ENCODE measurements at places on chromosomes 6 and 20. TPM values are rescaled to one million over a fixed set of nuclear protein-coding genes. Genes with fewer than 3 reads are reported as not detected.
A peak's percentile ranks its signal among the peaks of the same experiment; 100 is the strongest.

DNA sequence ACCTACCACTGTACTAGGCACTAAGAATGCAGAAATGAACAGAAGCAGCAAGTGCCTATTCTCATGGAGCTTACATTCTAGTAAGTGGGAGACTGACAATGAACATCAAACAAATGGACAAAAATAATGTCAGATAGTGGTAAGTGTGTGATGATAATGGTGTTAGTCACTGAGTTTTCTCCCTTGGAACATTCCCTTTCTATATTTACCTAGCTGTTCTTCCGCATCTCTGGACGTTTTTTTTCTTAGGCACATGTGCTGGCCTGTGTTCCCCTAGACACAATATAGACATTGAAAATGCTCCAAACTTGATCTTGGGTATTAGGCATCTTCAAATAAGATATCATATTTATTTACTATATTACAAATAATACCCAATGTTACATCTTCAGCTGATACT is 218.1 kb upstream of the GJE1 start:
- no peak for DNase-seq
- H3K4me1 ChIP-seq = no peaks in the 10 kb centered on the region
- no peak overlapping the region for H3K4me3 ChIP-seq
- no peaks in the 10 kb centered on the region for H3K36me3 ChIP-seq
- no peak overlapping the region for H3K27ac ChIP-seq

GRCh38 chr6:159059141-159059540 is 14.3 kb upstream of the TAGAP start:
- H3K36me3 ChIP-seq = no peaks in the 10 kb centered on the region
- peaks cover 21% of the 10 kb centered on the region for H3K4me1 ChIP-seq
- no peak overlapping the region for H3K27ac ChIP-seq
- H3K27me3 ChIP-seq = no peaks in the 10 kb centered on the region

- no peaks in the 10 kb centered on the region for H3K27me3 ChIP-seq
- no peak overlapping the region for H3K27ac ChIP-seq
- no peaks in the 10 kb centered on the region for H3K36me3 ChIP-seq
- DNase-seq = no peak
Observed at GRCh38 chr6:39263303-39264037, 34.2 kb upstream of the KCNK5 start.

DNA sequence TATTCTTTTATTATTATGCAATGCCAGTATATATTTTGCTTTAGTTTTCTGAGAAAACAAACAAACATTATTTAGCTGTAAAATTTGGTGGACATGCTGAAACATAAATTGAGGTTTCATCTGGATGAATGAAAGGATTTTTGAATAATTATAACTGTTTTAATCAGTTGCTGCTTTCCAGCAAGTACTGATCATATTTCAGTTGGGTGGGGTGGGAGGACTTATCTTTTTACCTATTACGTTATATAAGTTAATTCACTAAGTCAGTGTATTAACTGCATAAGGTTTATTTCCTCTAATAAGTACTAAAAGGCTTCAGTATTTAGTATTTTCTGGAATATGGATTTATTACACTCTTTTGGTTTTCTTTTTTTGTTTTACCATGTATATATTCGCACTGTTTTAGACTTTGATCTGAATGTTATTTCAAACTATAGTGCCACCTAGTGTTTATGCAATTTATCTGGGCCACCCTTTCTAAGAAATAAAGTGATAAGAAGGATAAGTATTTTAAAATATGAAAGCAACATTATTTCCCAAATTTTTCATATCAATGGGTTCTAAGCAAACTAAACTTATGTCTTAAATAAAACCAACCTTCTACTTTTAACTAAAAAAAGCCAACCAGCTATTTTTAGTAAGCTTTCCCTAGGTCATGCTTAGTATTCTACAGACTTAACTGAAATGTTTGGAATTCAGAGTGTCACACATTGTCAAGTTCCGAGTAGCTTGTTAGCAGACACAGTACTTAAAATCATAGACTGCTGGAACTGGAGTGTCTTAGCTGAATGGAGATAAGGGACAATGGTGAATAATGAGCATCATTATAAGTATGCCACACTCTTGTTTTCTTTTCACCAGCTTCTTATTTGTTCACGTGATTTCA is 105.4 kb upstream of the MCHR2 start:
- H3K27ac ChIP-seq = no peak overlapping the region
- peaks cover 4% of the 10 kb centered on the region for H3K27me3 ChIP-seq
- no peak for DNase-seq
- H3K4me3 ChIP-seq = no peak overlapping the region

GRCh38 chr20:10603971-10604864 is 69.6 kb downstream of the JAG1 start:
- no peaks in the 10 kb centered on the region for H3K4me1 ChIP-seq
- no peaks in the 10 kb centered on the region for H3K36me3 ChIP-seq
- no peaks in the 10 kb centered on the region for H3K27me3 ChIP-seq
- peak; percentile 20 for DNase-seq

- H3K27me3 ChIP-seq = no peaks in the 10 kb centered on the region
- H3K4me1 ChIP-seq = no peaks in the 10 kb centered on the region
Observed at GRCh38 chr20:3603108-3603507, 60.1 kb downstream of the GFRA4 start.

DNA sequence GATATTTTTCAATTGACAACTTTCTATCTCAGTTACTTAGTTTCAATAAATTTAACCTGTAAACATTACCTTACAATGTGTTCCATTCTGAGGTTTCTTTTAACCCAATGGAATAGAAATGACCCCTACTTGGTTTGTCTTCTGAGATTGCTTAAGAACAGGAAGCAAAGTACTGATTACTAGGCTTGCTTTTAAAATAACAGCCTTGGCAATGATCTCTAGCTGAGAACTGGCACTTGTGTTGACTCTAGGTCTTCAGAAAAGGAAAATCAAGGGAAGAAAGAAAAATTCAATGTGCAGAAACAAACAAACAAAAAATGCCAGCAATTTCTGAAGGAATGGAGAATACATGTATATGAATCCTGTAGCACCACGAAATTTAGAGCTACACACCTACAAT is 66.1 kb downstream of the SYNE1 start:
- H3K27me3 ChIP-seq = no peaks in the 10 kb centered on the region
- no peak overlapping the region for H3K27ac ChIP-seq
- no peak for DNase-seq
- H3K4me1 ChIP-seq = no peaks in the 10 kb centered on the region
- H3K4me3 ChIP-seq = no peak overlapping the region

- no peak for DNase-seq
- H3K27ac ChIP-seq = no peak overlapping the region
- no peaks in the 10 kb centered on the region for H3K36me3 ChIP-seq
Observed at GRCh38 chr6:108368431-108369030, 73.7 kb downstream of the AFG1L start.

DNA sequence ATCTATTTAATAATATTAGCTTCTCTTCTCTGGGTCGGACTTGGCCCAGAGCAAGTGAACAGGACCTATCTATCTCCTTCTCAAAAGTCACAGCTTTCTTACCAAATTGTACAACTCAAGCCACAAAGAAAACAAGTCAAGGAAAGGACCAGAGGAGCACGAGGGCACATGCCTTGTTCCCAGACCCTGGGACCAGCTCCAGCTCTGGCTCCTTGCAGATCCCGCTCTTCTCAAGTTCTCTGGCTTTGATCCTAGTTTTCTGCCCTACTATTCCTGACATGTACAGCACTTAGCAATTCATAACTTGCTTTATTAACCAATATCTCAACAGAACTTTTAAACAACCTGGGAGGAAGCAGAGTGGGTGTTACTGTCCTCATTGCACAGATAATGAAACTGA is 185.9 kb downstream of the ESR1 start:
- no peak overlapping the region for H3K27ac ChIP-seq
- H3K36me3 ChIP-seq = no peaks in the 10 kb centered on the region
- H3K4me1 ChIP-seq = no peaks in the 10 kb centered on the region
- no peaks in the 10 kb centered on the region for H3K27me3 ChIP-seq
- DNase-seq = no peak
- H3K4me3 ChIP-seq = no peak overlapping the region

DNA sequence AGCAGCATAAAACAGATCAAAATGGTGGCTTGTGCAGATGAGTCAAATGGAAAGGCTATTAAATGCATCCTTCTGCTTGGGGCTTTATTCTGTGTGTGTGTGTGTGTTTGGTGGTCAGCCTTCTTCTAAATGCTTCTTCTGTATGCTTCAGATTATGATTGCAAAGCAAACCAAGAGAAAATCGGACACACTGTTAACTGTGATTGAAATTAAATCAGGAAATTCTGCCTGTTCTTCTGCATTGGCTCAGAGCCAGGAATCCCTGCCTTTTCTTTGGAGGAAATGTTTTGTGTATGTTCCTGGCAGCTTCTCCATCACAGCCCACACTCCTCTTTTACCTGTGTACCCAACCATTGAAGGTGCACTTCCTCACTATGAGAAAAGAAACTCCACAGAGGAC is 22.3 kb upstream of the PDE10A start:
- H3K27ac ChIP-seq = no peak overlapping the region
- no peak for DNase-seq
- no peaks in the 10 kb centered on the region for H3K27me3 ChIP-seq
- no peaks in the 10 kb centered on the region for H3K36me3 ChIP-seq
- no peak overlapping the region for H3K4me3 ChIP-seq

GRCh38 chr6:31203345-31203979 is 33.0 kb upstream of the POU5F1 start:
- peak; percentile 55 for DNase-seq
- peak overlapping the region; percentile 94 for H3K27ac ChIP-seq
- H3K4me3 ChIP-seq = peak overlapping the region; percentile 32
- H3K27me3 ChIP-seq = no peaks in the 10 kb centered on the region

GRCh38 chr20:7302250-7302649 is 534.8 kb downstream of the BMP2 start:
- no peak for DNase-seq
- H3K27ac ChIP-seq = no peak overlapping the region
- no peaks in the 10 kb centered on the region for H3K36me3 ChIP-seq
- H3K4me1 ChIP-seq = no peaks in the 10 kb centered on the region
- H3K27me3 ChIP-seq = no peaks in the 10 kb centered on the region
- no peak overlapping the region for H3K4me3 ChIP-seq

DNA sequence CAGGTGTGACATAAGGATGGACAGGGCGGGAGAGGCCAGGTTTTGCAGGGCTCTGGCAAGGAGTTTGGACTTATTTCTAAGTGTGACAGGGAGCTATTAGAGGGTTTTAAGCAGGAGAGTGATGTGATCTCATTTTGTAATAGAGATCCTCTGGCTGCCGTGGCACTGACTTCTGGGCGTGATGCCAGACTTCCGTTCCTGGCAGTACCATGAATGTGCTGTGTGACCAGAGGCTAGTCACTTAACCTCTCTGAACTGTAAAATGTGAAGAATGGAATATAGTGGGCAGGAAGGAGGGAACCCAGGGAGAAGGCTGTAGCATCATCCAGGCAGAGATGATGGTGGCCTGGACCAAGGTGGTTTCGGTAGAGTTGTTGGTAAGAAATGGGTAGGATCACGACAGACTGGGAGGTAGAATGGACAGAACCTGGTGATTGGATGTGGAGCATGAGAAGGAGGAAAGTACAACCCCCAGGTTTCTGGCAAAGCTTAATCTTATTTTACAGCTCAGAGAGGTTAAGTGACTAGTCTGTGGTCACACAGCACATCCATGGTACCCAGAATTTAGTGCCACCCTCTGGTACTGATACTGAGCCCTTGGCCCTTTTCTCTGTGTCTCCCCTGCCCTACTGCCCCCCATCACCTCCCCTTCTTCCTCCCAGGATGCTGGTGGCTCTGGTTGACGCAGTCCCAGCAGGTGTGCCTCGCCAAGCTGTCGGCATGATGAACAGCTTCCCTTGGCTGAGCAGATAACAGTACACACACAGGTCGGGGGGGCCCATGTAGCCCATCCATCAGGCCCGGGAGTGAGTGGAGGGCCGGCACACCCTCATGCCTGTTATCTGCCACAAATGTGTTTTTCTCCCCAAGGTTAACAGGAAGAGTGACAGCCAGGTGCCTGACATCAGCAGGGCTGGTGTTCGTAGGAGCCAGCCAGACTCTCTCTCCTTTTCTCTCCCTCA is 52.9 kb upstream of the CTNNBL1 start:
- H3K4me3 ChIP-seq = no peak overlapping the region
- no peaks in the 10 kb centered on the region for H3K4me1 ChIP-seq
- peaks cover 42% of the 10 kb centered on the region for H3K27me3 ChIP-seq

GRCh38 chr20:50587291-50587961 is 77.2 kb downstream of the PTPN1 start:
- DNase-seq = no peak
- no peak overlapping the region for H3K4me3 ChIP-seq
- no peak overlapping the region for H3K27ac ChIP-seq
- no peaks in the 10 kb centered on the region for H3K27me3 ChIP-seq
- no peaks in the 10 kb centered on the region for H3K36me3 ChIP-seq

- H3K36me3 ChIP-seq = no peaks in the 10 kb centered on the region
- no peak overlapping the region for H3K4me3 ChIP-seq
- no peaks in the 10 kb centered on the region for H3K4me1 ChIP-seq
- no peaks in the 10 kb centered on the region for H3K27me3 ChIP-seq
- H3K27ac ChIP-seq = no peak overlapping the region
Observed at GRCh38 chr6:123879749-123880148, 76.1 kb downstream of the NKAIN2 start.

GRCh38 chr6:46053039-46053933 is 37.6 kb upstream of the CLIC5 start:
- H3K4me3 ChIP-seq = no peak overlapping the region
- H3K27ac ChIP-seq = peak overlapping the region; percentile 85
- H3K36me3 ChIP-seq = no peaks in the 10 kb centered on the region
- DNase-seq = peak; percentile 64
- H3K4me1 ChIP-seq = peaks cover 44% of the 10 kb centered on the region
- no peaks in the 10 kb centered on the region for H3K27me3 ChIP-seq

DNA sequence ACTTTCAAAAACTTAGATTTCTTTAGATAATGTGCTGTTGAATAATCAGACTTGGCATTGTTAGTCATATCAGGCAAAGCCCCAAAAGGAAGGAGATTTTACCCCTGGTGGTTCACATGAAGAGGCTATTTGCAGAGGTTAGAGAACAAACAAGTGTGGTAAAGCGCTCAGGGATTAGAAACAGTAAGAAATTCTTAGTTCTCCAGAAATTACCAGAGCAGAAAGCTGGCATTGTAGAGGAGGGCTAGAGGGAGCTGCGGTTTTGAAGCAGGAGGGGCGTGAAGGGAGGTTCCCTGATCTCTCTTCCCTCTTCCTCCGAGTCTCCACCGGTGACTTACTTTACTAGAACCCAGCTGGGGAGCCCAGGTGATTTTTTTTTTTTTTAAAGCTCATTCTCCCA is 10.2 kb downstream of the MYO6 start:
- H3K4me1 ChIP-seq = no peaks in the 10 kb centered on the region
- no peak for DNase-seq
- H3K4me3 ChIP-seq = no peak overlapping the region
- no peaks in the 10 kb centered on the region for H3K36me3 ChIP-seq
- no peak overlapping the region for H3K27ac ChIP-seq
- no peaks in the 10 kb centered on the region for H3K27me3 ChIP-seq

- no peak for DNase-seq
- no peak overlapping the region for H3K4me3 ChIP-seq
- H3K4me1 ChIP-seq = no peaks in the 10 kb centered on the region
Observed at GRCh38 chr6:83868639-83869038, 9.2 kb downstream of the CYB5R4 start.

The JPH2 gene
- 24.3 TPM for total RNA-seq

The FOXS1 gene
- not detected for total RNA-seq

The LCA5 gene
- 0.37 TPM for total RNA-seq

The CLPSL2 gene
- not detected for total RNA-seq

The SNAI1 gene
- 0.40 TPM for total RNA-seq

The ATP9A gene
- 66.3 TPM for total RNA-seq

The ARMC2 gene
- total RNA-seq = 7.5 TPM
